ENCODE measurements at places on chromosomes 3 and 15.

GRCh38 chr3:88509582-88509981, 359.8 kb downstream of the C3orf38 start:
- DNase-seq: no peak

DNA sequence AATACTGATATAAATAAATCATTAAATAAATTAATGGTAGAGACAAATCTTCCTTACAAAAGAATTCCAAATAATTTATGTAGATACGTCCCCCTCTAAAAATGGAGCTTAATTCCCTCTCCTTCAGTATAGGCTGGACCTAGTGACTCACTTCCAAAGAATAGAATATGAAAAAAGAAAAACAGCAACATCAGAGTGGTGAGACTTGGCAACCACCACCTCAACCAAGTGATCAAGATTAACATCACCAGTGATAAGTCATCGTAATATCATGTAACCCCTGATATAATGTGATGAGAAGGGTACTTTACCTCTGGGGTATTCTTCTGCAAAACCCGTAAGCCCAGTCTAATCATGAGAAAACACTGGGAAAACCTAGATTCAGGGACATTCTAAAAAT, 13.4 kb downstream of the GOLGB1 start:
- no peak for DNase-seq

DNA sequence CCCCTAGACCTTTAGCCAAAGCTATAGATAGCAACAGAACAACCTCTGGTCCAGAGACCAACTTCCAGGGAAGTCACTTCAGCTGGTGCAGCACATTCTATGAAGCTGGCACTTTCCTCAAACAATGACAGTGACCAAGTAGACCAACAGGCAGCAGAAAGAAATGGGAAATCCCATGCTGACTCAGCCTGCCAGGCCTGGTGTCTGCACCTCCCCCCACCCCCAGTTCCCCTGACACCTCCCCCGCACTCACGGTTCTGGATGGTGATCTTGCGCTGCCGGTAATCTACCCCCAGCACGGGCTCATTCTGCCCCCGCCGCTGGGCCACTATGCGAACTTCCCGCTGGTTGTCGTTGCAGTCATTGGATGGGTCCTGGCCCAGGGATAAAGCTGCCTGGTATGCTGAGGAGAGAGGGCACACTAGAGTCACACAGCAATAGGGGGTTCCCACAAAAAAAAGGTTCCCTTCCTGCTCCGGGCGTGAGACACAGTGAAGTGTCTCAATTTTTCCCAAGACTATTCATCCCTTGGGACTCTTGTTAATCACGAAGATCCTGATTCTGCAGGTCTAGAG, 17.0 kb downstream of the ILDR1 start:
- no peak for DNase-seq

DNA sequence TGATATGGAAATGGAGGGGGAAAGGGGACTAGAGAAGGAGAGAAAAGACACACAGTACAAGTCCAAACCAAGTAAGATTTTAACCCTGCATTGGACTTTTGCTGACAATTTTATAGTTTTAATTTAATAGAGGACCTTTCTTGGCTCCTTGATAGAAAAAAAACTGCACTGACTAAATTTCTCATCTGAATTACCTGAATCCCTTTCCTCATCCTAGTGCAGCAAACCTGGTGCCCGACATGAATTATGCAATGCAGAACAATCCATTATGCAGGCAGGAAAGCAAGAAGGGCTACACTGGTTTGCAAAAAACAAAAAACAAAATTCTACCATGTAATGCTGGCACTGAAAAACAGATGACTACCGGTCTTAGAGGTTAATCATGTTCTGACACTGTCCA, 15.5 kb downstream of the MAGI1 start:
- no peak for DNase-seq

- DNase-seq: no peak
Measured at GRCh38 chr15:39095218-39095879, 485.5 kb upstream of the THBS1 start.

Data from left hindlimb (tissue), 1 donor.